ENCODE measurements at places on chromosomes 4 and X.

GRCh38 chrX:77431227-77431626 is 16.0 kb upstream of the FGF16 start:
- H3K4me3 ChIP-seq, result no peak overlapping the region
- no peaks in the 10 kb centered on the region for H3K27me3 ChIP-seq
- no peaks in the 10 kb centered on the region for H3K36me3 ChIP-seq
- no peak for DNase-seq

- no peak overlapping the region for H3K27ac ChIP-seq
- H3K27me3 ChIP-seq, result no peaks in the 10 kb centered on the region
- no peak for DNase-seq
Observed at GRCh38 chr4:32858361-32858760, 2138.2 kb downstream of the PCDH7 start.

DNA sequence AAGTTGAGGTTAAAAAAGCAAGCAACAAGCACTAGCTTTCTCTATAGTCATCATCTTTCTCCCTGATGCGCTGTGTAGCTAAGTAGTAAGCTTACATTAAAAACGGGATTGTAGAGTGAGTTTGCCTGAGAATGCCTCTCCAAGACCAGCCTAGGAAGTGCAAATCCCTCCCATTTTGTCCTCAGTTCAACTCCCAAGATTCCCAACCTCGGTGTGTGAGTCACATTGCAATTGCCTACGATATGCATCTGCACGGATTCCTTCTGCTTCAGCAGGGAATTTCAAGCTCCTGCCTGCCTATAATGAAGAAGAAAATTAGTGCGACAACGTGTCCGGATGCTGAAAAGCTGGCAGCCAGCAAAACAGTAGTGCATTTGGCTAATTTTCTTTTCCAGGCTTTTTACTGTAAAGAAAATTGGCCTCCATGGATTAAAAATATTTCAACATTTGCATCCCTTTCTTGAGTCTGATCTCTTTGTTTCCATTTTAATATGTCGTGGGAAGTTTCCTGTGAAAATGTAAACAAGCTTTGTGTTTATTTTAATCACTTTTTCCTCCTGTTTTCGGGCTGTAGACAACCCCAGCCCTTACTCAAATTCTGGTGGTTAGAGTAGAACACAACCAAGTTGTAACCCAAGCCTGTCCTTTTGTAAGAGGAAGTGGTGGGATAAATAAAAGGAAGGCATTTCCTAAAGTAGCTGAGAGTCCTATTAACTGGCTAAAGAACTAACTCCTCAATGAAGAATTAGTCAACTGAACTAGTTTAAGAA is 58.4 kb upstream of the TET2 start:
- no peaks in the 10 kb centered on the region for H3K36me3 ChIP-seq
- peak; percentile 32 for DNase-seq
- H3K27me3 ChIP-seq, result no peaks in the 10 kb centered on the region
- H3K27ac ChIP-seq, result peak overlapping the region; percentile 30

DNA sequence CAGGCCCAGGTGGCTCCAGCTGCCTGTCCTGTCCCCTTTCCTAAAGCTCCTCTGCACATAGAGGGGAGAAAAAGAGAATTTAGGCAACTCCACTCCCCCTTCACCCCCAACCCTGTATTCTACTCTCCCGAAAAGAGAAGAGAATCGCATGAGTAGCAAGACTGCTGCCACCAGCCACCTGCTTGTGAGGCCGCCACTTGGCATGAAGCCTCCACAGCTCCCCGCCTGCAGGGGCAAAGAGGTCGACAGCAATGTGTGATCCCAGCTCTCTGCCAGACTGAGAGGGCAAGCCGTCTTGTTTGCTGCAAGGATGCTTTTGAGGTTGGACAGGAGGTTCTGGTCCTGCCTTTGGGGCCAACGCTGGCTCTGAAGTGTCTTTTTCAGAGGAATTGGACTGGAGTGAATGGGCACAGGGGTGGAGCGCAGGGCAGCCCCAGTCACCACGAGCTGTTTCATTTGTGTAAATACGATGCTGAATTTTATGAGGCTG is 77.1 kb downstream of the STARD8 start:
- H3K4me1 ChIP-seq, result no peaks in the 10 kb centered on the region
- DNase-seq, result peak; percentile 7
- H3K4me3 ChIP-seq, result no peak overlapping the region
- H3K27me3 ChIP-seq, result no peaks in the 10 kb centered on the region
- H3K36me3 ChIP-seq, result no peaks in the 10 kb centered on the region

- no peaks in the 10 kb centered on the region for H3K36me3 ChIP-seq
- H3K27me3 ChIP-seq, result no peaks in the 10 kb centered on the region
- DNase-seq, result no peak
- H3K4me1 ChIP-seq, result no peaks in the 10 kb centered on the region
Observed at GRCh38 chr4:38396845-38397547, 267.0 kb upstream of the KLF3 start.

DNA sequence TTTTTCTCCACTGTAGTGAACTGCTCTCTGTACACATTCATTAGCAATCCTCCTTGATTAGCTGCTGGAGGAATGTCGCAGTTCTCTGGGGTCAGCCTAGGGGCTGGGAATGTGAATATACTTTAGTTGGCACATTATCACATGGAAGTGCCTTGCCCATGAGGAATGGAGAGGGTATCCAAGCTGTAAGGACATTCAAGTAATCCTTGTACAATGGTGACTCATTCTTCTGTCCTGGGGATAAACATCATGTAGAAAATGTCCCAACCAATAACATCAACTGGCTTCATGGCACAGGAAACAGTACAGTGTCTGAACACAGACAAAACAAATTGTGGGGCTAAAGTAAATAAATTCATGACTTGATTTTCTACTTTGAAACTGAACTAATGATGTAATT is 147.1 kb downstream of the GLRA2 start:
- no peak for DNase-seq
- H3K27ac ChIP-seq, result no peak overlapping the region
- no peaks in the 10 kb centered on the region for H3K36me3 ChIP-seq

GRCh38 chrX:153814591-153815315 is 15.6 kb downstream of the PDZD4 start:
- H3K4me1 ChIP-seq, result no peaks in the 10 kb centered on the region
- no peak overlapping the region for H3K27ac ChIP-seq
- no peak overlapping the region for H3K4me3 ChIP-seq

DNA sequence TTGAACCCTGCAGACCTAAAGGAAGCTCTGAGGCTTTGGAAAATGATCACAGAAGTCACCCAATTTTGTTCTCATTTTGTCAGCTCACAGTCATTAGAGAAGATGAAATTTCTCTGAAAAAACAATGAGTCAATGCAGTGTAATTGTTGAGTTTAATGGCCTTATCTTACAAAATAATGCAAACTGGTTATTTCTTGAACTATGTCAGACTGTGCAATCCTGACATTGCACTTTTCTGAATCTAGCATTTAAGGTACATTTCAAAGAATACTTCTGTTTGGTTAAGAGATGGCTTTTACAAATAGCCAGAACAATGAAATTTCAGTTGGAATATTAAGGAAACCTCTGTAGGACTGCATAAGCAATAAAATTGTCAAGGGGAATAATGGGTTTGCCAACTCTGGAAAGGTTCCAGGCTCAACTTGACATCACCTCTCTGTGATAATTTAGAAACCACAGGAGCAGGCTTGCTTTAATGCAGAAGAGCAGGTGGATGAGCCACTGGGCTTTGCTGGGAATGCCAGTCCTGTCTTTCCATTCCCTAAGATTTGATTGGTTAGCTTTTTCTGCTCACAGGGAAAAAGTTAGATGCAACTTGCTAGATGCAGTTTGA is 222.8 kb downstream of the FRMPD4 start:
- no peaks in the 10 kb centered on the region for H3K27me3 ChIP-seq
- no peak overlapping the region for H3K27ac ChIP-seq
- no peak for DNase-seq
- no peaks in the 10 kb centered on the region for H3K36me3 ChIP-seq
- no peaks in the 10 kb centered on the region for H3K4me1 ChIP-seq

- no peaks in the 10 kb centered on the region for H3K4me1 ChIP-seq
- H3K27ac ChIP-seq, result no peak overlapping the region
- no peak for DNase-seq
- no peaks in the 10 kb centered on the region for H3K36me3 ChIP-seq
- no peak overlapping the region for H3K4me3 ChIP-seq
Observed at GRCh38 chr4:182741914-182742313, 175.3 kb downstream of the DCTD start.

GRCh38 chr4:160370046-160370445 is 1267.2 kb downstream of the RAPGEF2 start:
- H3K27me3 ChIP-seq, result no peaks in the 10 kb centered on the region
- no peak for DNase-seq
- no peaks in the 10 kb centered on the region for H3K36me3 ChIP-seq
- H3K4me3 ChIP-seq, result no peak overlapping the region

GRCh38 chr4:80192937-80193336 is 4.4 kb upstream of the PRDM8 start:
- no peak overlapping the region for H3K27ac ChIP-seq
- no peaks in the 10 kb centered on the region for H3K36me3 ChIP-seq
- no peak overlapping the region for H3K4me3 ChIP-seq
- H3K27me3 ChIP-seq, result no peaks in the 10 kb centered on the region

GRCh38 chrX:134377537-134377936 is 82.4 kb upstream of the HPRT1 start:
- no peak for DNase-seq
- no peaks in the 10 kb centered on the region for H3K36me3 ChIP-seq
- no peak overlapping the region for H3K27ac ChIP-seq
- no peaks in the 10 kb centered on the region for H3K4me1 ChIP-seq
- peaks cover 15% of the 10 kb centered on the region for H3K27me3 ChIP-seq

DNA sequence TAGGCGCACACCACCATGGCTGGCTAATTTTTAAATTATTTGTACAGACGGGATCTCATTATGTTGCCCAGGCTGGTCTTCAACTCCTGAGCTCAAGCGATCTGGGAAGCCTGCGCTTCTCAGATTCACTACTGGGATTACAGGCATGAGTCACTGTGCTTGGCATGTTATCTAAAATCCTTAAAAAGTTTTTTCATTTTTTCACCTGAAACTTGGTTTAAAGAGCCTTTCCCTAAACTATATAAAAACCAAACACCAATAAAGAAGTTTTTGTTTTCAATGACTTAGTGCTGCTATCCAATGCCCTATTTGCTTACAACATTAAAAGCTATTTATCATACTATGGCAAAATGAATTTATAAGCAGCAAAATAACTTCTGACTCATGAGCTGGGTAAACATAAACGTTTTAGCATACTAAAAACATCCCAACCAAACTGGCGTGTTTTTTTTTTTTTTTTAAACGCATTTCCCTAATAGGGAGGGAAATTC is 127.8 kb downstream of the UBE2K start:
- no peaks in the 10 kb centered on the region for H3K4me1 ChIP-seq
- H3K4me3 ChIP-seq, result no peak overlapping the region
- H3K27me3 ChIP-seq, result no peaks in the 10 kb centered on the region
- H3K36me3 ChIP-seq, result no peaks in the 10 kb centered on the region
- H3K27ac ChIP-seq, result no peak overlapping the region

GRCh38 chr4:154822775-154823174 is 41.7 kb downstream of the RBM46 start:
- no peaks in the 10 kb centered on the region for H3K4me1 ChIP-seq
- no peak overlapping the region for H3K4me3 ChIP-seq
- no peak for DNase-seq
- no peaks in the 10 kb centered on the region for H3K36me3 ChIP-seq

DNA sequence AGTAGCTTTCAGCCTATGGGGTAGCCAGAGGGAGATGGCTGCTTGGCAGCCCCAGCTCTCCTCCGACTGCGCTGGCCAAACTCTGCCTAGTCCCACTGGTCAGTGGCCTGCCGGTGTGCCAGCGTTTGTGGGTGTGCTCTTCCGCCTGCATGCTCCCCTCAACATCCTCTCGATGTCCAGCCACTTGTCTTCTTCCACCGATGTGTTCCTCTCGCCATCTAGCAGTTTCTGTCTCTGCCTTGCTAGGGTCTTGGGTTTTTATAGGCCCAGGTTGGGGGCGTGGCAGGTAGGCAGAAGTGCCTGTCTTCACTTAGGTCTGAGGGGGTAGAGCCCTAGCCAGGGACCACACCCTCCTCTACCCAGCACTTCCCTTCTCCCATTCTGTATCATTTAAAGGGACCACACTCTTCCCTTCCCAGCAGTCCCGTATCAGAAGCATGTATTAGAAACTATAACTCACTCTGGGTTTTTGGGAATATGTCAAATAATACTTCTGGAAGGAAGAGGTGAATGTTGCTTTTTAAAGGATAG is 124.4 kb downstream of the KDM6A start:
- peak overlapping the region; percentile 40 for H3K27ac ChIP-seq
- H3K36me3 ChIP-seq, result no peaks in the 10 kb centered on the region
- H3K27me3 ChIP-seq, result no peaks in the 10 kb centered on the region
- H3K4me1 ChIP-seq, result no peaks in the 10 kb centered on the region

GRCh38 chrX:34437586-34437985 is 219.5 kb downstream of the TMEM47 start:
- no peaks in the 10 kb centered on the region for H3K27me3 ChIP-seq
- H3K4me3 ChIP-seq, result no peak overlapping the region
- peak; percentile 59 for DNase-seq
- no peaks in the 10 kb centered on the region for H3K36me3 ChIP-seq

DNA sequence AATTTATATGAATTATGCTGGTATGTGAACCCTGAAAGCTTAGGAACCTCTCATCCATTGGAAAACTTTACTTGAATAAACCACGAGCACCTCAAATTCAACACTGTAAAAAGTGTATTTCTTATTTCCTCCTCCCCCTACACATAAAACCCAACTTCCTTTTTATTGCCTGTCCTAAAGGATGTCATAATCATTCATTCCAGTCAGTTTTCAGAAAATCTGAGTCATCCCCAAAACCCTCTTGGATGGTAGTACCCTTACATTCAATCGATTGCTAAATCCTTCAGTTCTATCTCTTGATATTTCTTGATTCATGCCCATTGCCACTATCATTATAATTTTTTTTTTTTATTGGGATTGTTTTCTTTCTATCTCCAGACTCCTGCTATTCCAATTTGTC is 91.1 kb upstream of the ATP8A1 start:
- H3K4me3 ChIP-seq, result no peak overlapping the region
- H3K4me1 ChIP-seq, result no peaks in the 10 kb centered on the region
- DNase-seq, result no peak
- no peaks in the 10 kb centered on the region for H3K27me3 ChIP-seq

DNA sequence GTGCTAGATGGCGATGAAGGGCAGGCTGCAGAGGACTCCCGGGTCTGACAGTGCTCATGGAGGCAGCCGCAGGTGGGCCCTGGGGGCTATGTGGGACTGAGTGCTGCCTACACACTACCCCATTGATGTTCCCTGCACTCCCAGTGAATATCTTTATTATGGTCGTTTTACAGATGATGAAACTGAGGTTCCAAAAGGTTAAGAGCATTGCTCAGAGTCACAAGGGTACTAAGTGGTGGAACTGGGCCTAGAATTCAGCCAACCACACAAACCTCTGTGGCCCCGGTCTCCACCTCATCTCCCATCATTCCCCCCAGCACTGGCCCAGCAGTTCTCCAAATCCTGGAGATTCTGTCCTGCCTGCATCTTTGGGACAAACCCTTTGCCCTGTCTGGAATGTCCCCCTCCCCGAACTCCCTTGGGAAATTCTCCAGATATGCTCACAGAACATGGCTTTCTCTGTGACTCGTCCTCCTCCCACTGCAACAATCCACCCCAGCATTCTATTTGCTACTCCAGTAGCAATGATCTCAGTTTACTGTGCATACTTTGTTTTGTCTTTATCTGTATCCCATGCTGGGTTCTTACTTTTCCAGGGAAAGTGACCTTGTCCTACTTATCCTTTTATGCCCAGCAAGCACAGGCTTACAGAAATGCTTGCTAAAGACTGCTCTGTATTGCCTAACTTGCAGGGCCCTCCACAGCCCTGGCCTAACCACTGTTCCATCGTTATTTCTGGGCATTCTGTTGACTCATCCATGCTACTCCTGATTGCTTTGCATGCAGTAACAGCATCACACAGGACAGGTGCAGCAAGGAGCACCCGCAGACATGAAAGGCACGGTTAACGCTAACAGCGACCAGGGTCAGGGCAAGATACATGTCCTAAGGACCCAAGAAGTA is 14.0 kb downstream of the PNMA6F start:
- no peaks in the 10 kb centered on the region for H3K27me3 ChIP-seq
- no peak for DNase-seq
- H3K4me3 ChIP-seq, result no peak overlapping the region

All from uterus (tissue), 4 donors.